Left ventricle myocardium superior (tissue), 1 donor: ENCODE measurements at places on chromosomes 16 and 17.

- DNase-seq, result no peak
These were observed 3.3 kb upstream of the SLC25A39 start for GRCh38 chr17:44327715-44328449.

- DNase-seq, result peak; percentile 15
These were observed 90.4 kb upstream of the TNRC6C start for GRCh38 chr17:77867976-77868713.

GRCh38 chr17:82065638-82066303 is at the start of gene DUS1L:
TSS of gene DUS1L (minus strand) at chr17:82065804. CDS start at chr17:82065059, 745 bp downstream.
- DNase-seq, result peak; percentile 82

DNA sequence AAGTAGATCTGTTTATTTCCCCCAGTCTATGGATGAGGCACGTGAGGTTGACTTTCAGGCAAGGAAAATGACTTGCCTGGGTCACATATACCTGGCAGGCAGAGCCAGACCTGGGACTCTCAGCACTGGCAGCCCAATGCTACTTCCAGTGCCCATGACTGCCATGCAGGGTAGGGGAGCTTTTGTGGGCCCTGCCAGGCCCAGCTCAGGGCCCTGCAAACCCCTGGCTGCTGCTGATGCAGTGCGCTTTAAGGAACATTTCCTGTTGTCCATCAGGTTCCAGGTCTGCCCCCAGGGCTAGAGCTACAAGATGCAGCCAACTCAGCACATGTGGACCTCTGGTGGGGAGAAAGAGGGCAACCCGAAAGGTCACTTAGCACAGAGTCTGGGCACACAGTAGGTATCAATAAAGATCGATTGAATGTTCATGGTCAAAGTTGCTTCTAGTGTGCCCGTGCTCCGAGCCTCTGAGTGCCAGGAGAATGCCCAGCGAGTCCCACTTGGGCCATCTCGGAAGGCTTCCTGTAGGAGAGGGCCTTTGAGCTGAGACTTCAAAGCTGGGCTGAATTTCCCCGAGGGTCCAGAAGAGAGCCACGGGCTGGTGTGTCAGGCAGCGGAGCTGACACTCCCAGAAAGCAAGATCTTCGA is 513 bp upstream of the TBX21 start:
- DNase-seq, result no peak

GRCh38 chr16:67200491-67200890 is 1.6 kb downstream of the ELMO3 start:
- no peak for DNase-seq

GRCh38 chr17:39938140-39938869 is 10.8 kb downstream of the LRRC3C start:
- DNase-seq, result no peak

DNA sequence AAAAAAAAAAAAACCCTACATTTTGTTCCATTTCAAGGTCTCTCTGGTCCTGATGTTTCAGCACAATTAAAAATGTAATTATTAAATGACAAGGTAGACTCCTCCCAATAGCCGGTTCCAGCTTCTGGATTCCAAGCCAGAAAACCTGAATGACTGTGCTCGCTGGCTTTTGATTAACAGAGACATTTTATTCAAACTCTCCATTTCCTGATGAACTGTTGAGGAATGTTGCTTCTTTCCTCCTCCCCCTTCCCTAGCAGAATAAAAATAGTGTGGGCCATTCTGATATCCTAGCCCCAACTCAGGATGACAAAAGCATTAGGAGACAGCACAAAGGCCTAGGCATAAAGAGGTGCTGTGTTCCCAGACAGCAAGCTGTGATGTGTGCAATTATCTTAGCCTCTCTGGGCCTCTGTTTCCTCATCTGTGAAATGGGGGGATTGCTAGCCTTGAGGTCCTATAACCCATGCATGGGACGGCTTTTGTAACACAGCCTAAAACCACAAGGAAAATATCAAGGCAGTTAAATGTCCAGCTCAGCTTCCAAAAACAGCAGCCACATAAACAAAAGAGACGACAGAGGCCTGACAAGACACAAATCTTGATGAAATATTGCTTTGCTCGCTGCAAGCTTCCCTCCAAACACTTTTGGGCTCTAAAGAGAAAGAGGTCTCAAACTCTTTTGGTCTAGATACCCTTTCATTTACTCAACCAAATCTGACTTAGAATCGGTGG is 127.2 kb upstream of the RCVRN start:
- no peak for DNase-seq

DNA sequence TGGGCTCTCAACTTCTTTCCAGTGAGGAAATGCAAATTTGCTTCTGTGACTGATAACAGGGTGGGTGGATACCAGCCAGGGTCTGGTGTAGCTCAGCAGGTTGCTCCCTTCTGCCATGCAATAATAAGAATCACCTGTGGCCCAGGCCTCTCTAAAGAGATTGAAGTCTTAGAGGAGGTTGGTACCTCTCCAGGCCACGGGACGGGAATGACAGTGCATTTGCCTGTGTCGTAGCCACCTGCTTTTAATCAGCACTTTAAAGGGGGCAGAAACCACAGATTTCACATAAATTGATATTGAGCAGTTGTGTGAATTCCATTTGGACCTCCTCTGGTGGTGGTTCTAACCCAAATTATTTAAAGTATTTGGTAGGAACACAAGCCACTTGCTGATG is 246.9 kb downstream of the PRKCA start:
- DNase-seq, result no peak

DNA sequence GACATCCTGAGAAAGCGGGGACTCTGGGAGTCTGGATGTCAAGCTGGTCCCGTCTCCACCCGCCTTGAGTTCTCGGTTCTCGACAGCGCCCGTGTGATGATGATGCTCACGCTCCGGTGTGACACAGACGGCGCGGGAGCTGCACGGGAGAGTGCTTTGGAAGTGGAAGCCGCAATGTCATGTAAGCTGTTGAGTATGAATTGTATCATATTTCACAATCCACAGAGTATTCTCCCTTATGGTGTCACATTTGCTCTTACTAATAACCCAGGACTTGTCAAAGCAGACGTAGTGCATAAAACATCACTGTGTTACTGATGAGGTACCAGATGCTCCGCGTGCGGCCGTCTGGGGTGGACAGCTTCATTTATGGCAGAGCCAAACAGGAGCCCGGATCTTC is 217.5 kb upstream of the CHMP6 start:
- no peak for DNase-seq

- DNase-seq, result no peak
These were observed 4.7 kb downstream of the OTOP2 start for GRCh38 chr17:74928786-74929185.

DNA sequence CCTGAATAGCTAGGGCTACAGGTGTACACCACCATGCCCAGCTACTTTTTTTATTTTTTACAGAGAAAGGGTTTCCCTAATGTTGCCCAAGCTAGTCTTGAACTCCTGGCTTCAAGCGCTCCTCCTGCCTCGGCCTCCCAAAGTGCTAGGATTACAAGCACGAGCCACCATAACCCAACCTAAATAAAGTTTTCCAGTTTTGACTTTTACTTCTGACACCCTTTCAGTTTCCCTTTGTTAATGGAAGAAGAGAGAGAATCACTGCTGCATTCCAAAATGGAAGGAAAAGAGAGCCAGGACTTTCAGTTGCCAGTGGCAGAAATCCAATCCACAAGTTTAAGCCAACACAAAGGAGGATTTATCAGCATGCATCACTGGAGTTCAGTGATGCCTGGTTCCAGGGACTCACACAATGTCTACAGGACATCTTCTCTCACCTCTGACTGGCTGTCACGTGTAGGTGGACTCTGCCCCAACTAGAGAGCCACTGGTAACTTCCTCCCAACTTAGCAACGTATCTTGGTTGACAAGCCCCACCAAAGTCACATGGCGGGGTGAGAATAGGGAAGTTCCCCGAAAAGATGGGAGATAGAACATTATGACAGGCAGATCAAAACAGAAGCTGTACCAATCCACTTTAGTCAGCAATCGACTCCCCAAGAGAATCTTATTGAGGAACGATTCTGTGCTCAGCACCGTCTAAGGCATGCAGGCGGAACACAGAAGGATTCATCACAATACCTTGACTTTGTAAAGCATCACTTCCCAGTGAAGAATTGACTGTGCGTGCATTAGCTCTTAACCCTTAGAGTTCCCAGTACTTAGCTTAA is 46.5 kb downstream of the GAS7 start:
- DNase-seq, result no peak
